Ovary (tissue), 10 donors: ENCODE measurements at places on chromosomes 12 and 14. TPM values are rescaled to one million over a fixed set of nuclear protein-coding genes. Genes with fewer than 3 reads are reported as not detected.

The INHBC gene
- total RNA-seq = not detected

DNA sequence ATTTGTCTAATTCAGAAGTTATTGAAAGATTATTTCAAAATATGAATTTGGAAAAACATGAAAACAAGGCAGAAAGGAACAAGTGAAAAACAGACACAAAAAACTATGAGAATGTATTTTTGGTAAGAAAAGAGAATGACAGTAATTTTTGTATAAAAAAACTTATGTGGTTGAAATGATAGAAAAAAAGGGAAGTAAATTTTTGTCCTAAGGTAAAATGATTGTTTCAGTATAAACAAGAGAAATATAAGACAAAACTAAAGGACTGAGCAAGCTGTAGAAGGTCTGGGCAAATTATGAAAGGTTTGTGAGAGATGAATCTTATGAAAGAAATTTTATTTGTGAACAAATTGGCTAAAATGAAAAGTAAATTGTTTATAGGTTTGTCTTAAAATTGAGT lies 44.6 kb downstream of the CEP83 start:
- no peak for DNase-seq

The AICDA gene
- not detected for total RNA-seq

DNA sequence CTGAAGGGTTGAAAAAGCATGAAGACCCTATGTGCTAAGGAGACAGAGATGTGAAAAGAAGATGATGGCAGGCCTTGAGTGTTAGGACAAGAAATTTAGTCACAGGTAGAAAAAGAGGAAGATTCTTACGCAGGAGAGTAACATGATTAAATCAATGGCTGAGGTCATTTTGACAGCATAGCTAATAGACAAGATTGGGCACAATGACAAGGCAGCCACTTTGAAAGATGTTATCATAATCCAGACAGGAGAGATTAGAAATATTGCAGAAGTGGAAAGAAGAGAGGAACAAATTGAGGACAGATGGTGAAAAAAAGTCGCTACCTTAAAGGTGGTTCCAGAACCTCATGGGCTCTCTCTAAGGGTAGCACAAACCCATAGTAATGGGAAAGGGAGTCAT lies 228.8 kb upstream of the DDHD1 start:
- no peak for DNase-seq

The PZP gene
- total RNA-seq = 1.1 TPM

GRCh38 chr12:57270966-57271470 lies 20.0 kb upstream of the STAC3 start:
- DNase-seq = no peak

The RERG gene
- 48.1 TPM for total RNA-seq

The MGAT2 gene
- 23.9 TPM for total RNA-seq

The VDR gene
- 1.1 TPM for total RNA-seq

- no peak for DNase-seq
Observed at GRCh38 chr14:21833836-21834235, 160.2 kb upstream of the OR4E1 start.

DNA sequence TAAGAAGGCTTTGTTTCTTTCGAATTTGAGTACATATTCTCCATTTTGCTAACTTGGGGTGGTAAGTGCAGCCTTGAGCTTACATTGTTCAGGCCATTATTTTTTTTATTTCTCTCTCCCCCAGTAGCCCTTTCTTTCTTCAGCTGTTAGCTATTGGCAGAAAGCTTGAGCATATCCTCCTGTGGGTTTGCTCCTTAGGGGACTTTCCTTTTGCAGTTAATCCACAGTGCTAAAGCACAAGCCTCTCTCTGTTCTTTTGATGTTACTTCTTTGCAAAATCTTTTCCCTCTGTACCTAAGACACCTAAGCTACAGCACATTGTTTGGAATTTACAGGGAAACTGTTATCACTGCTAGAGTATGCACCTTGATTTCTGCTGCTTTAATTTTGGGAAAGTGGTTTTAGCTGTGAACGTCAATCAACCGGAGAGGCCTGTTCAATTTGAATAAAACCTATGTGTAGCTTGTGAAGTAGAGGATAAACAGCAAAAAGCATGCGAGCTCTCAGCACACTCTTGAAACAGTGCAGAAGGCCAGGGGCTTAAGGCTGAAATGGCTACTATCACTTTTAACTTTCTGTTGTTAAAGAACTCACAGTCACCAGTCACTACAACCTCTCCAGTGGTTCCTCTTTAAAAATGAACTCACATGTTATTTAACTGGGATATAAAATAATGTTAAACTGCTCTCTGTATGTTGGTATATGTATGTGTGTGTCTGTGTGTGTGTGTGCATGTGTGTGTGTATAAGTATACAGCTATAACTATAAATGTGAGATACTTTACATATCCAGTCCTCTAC lies 139.2 kb downstream of the PDZRN4 start:
- no peak for DNase-seq

The SLC6A12 gene
- 0.62 TPM for total RNA-seq

DNA sequence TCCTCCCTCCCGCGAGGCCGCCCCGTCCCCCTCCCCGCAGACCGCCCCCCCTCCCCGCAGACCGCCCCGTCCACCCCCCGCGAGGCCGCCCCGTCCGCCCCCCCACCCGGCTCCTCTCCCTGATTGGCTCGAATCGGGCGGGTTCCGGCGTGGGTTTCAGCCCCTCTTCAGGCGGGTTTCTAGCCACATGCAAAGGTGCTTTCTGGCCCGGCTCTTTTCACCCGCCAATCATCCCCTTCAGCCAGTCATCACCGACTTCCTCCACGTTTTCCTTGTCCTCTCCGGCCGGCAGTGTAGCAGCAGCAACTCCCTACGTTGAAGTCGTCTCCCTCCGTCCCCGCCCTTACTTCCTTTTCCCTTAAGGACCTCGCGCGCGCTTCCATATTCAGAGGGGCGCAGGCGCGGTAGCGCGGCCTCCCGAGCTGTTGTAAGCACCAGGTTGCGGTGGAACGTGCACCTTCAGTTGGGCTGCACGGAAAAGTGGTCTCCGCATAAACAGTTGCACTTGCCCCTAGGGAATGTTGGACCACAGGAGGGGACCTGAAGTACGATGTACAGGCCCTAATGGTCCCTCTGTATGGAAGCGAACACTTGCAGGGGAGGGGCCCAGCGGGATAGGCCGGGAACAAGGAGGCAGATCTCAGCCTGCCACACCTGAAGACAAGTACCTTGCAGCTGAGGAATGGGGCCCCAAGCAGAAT lies 44.6 kb upstream of the ESR2 start:
- peak; percentile 92 for DNase-seq

- DNase-seq = no peak
Observed at GRCh38 chr12:132020292-132020691, 70.5 kb downstream of the EP400 start.

DNA sequence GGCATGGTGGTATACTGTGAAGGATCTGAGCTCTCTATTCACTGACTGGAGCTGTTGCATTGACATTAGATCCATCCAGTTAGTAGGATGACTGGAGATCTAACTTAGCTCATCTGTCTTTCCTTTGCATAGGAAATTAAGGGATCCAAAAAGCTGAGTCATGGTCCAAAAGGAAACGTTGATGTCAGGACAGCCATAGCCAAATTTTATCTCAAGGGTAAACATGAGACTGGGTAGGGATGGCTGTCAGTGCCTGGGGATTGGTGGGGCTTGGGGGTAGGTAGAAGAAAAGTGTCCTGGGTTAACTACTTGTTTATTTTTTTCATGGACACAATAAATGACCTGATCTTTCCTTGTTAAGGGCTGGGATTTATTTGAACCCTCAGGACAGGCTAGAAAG lies 4.6 kb downstream of the FAM177A1 start:
- DNase-seq = no peak

The DGLUCY gene
- 34.7 TPM for total RNA-seq

The AQP5 gene
- 0.47 TPM for total RNA-seq

DNA sequence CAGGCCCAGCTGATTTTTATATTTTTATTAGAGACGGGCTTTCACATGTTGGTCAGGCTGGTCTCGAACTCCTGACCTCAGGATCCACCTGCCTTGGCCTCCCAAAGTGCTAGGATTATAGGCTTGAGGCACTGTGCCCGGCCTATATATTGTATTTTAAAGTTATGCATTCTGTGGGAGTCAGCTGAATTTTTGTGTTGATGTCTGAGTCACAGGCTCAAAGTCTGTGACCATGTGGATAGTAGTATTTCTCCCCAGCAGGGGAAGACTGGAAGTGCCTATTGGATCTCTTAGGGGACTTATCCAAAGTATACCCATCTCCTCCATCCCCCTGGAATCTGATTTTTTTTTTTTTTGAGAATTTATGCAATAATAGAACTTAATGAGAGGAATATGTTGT lies 43.8 kb upstream of the ATF1 start:
- no peak for DNase-seq

DNA sequence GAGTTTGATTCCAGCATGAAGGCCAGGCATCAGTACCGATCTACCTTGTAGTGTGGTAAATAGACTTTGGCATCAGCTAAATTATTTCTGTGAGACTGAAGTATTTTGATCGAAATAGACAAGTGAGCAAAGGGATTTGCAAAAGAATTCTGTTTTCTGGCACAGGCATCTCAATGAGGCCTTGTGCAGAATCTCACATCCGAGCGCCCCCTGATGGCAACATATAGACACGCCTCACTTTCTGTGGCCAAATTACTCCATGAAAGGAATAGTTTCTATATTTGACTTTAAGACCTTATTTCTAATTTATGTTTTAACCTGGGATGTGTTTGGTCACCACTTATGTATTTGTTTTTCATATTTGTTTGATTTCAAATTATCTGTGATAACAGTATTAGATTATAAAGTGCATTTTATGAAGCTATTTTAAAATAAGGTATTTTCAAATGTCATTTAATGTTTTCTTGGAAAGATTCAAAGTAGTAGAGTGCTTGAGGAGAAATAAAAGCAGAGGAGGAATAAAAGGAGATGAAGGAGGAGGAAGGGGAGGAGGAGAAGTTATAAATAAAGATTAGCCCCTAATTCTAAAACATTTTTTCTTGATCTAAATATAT lies 731.9 kb downstream of the NRXN3 start:
- DNase-seq = no peak

GRCh38 chr12:68175557-68176061 lies 16.1 kb upstream of the IFNG start:
- DNase-seq = no peak

The PLA2G1B gene
- total RNA-seq = 2.0 TPM

DNA sequence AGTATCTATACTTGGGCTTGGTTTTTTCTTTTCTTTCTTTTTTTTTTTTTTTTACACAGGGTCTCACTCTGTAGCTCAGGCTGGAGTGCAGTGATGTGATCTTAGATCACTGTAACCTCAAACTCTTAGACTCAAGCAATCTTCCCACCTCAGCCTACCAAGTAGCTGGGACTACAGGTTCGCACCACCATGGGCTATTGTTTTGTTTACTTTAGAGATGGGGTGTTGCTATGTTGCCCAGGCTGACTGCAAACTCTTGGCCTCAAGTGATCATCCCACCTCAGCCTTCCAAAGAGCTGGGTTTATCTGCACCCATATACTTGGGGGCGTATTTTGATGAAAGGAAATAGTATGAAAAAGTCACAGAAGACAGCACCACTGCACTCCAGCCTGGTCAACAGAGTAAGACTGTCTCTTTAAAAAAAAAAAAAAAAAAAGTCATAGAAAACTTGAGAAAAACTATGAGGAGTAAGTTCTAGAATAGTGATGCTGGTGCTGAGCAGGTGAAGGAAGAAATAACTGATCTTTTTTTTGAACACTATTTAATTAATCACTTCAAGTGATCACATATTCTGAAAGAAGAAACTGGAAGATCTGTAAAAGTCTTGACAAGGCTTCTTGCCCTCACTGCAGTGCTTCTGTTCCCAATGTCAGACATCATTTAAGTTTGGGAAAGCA lies 53.8 kb upstream of the NPFF start:
- no peak for DNase-seq

GRCh38 chr12:1811281-1811947 lies 9.0 kb upstream of the LRTM2 start:
- DNase-seq = no peak

The ASB2 gene
- 3.1 TPM for total RNA-seq

The NRL gene
- total RNA-seq = 1.0 TPM

GRCh38 chr12:108305520-108305919 lies 33.6 kb downstream of the CMKLR1 start:
- peak; percentile 65 for DNase-seq
